ENCODE measurements at places on chromosomes 3 and 15. TPM values are rescaled to one million over a fixed set of nuclear protein-coding genes. Genes with fewer than 3 reads are reported as not detected.

Gene SCAMP5
- total RNA-seq, result 0.29 TPM

GRCh38 chr3:128625409-128625945, 25.1 kb downstream of the RPN1 start:
- no peaks in the 10 kb centered on the region for H3K4me1 ChIP-seq
- no peaks in the 10 kb centered on the region for H3K36me3 ChIP-seq
- no peak for DNase-seq
- H3K27me3 ChIP-seq, result no peaks in the 10 kb centered on the region
- H3K4me3 ChIP-seq, result no peak overlapping the region

DNA sequence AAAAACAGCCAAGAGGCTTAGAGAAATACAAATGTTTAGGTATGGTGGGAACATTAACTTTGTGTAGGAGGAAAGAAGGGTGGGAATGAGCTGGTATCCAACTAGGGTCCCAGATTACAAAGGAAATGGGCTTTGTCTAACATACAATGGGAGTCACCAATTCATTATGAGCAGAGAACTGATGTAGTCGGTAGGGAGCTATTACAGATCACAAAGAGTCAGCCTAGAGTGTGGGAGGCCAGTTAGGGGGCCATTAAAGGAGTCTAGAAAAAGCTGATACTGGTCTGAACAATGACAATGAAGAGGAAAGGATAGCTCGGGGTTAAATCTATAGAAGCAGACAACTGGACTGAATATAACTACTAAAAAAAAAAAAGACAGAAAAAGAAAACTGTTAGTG, 15.5 kb downstream of the ANO10 start:
- H3K4me3 ChIP-seq, result no peak overlapping the region
- H3K36me3 ChIP-seq, result no peaks in the 10 kb centered on the region
- no peak overlapping the region for H3K27ac ChIP-seq
- H3K4me1 ChIP-seq, result no peaks in the 10 kb centered on the region

Gene GOLGB1
- 52.8 TPM for total RNA-seq

Gene UBAP1L
- 16.0 TPM for total RNA-seq

GRCh38 chr3:181860235-181860634, 148.5 kb downstream of the SOX2 start:
- no peaks in the 10 kb centered on the region for H3K4me1 ChIP-seq
- no peak overlapping the region for H3K4me3 ChIP-seq
- no peaks in the 10 kb centered on the region for H3K36me3 ChIP-seq
- no peak overlapping the region for H3K27ac ChIP-seq
- no peaks in the 10 kb centered on the region for H3K27me3 ChIP-seq

DNA sequence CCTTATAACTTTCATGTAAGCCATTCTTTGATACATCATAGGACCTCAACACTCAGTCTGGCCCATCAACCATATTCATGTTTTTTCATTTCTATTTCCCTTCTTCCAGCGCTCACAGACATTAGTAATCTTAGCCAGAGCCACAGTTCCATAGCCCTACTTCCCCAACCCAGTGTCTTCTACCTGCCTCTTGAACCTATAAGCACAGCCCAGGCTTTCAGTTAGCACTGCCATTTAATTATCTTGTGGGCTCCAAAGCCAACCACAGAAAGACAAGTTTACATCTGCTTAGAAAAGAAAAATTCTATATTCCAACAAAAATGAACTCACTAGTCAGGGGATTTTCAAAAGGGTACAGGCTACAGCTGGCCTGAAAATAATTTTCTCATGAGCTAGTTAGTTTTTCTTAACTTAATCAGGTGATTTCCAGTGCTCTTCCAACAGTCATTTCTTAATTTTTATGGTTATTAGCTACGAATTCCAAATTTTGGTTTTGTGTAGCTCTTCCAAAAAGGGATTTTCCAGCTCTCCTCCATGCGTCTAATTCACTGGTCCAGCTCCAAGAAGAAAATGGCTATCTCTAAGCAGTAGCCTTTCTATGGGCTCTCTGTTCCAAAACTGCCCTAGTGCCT, 13.7 kb downstream of the CD200 start:
- no peaks in the 10 kb centered on the region for H3K27me3 ChIP-seq
- H3K4me1 ChIP-seq, result no peaks in the 10 kb centered on the region
- H3K27ac ChIP-seq, result peak overlapping the region; percentile 10
- DNase-seq, result no peak

DNA sequence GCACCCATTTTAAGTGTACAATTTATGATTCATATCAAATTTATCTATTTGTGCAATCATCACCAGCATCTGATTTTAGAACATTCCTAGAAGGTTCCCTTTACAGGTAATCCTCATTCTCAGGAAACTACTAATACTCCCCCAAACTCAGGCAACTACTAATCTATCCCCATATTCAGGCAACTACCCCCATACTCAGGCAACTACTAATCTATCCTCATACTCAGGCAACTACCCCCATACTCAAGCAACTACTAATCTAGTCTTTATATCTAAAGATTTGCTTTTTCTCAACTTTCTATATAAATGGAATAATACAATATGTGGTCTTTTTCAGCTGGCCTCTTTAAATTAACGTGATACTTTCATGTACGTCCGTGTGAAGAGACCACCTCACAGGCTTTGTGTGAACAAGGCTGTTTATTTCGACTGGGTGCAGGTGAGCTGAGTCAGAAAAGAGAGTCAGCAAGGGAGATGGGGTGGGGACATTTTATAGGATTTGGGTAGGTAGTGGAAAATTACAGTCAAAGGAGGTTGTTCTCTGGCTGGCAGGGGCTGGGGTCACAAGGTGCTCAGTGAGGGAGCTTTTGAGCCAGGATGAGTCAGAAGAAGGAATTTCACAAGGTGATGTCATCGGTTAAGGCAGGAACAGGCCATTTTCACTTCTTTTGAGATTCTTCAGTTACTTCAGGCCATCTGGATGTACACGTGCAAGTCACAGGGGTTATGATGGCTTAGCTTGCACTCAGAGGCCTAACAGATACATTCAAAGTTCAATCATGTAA, 1444.5 kb upstream of the CADM2 start:
- H3K4me1 ChIP-seq, result no peaks in the 10 kb centered on the region
- no peak overlapping the region for H3K4me3 ChIP-seq
- no peaks in the 10 kb centered on the region for H3K36me3 ChIP-seq
- H3K27ac ChIP-seq, result no peak overlapping the region
- no peaks in the 10 kb centered on the region for H3K27me3 ChIP-seq
- no peak for DNase-seq

GRCh38 chr3:190319660-190320059, 2.6 kb downstream of the CLDN1 start:
- peak overlapping the region; percentile 63 for H3K4me3 ChIP-seq
- H3K27me3 ChIP-seq, result no peaks in the 10 kb centered on the region
- H3K27ac ChIP-seq, result peak overlapping the region; percentile 76
- H3K4me1 ChIP-seq, result no peaks in the 10 kb centered on the region

DNA sequence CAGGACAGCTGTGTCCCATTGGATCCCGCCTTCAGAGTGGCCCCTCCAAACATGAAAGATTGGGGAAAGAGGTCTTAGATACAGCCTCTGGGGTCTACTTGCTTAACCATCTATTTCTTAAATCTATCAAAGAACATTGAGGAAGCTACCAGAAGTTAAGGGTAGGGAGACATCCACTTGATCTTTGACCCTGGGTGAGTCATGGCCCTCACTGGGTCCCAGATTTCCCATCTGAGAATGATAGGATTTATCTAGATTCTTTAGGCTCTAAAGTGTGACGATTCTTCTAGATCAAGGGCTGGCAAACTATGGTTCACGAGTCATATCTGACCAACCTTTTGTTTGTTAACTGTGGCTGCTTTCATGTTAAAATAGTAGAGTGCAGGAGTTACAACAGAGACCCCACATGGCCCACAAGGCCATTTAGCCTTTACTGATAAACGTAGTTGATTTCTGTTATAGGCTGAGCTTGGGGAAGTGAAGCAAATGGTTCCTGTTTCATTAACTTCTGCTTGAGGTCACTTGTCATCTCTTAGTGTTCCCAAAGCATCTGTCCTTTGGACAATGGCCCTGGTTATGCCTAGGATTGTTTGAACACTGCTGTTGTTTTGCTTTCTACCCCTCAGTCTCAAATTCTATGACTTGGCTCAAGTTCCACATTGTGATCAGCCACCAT, 8.0 kb downstream of the MUC13 start:
- H3K27ac ChIP-seq, result no peak overlapping the region
- no peaks in the 10 kb centered on the region for H3K36me3 ChIP-seq
- no peaks in the 10 kb centered on the region for H3K4me1 ChIP-seq
- no peak overlapping the region for H3K4me3 ChIP-seq

Gene UTS2B
- total RNA-seq, result not detected

- no peak overlapping the region for H3K27ac ChIP-seq
- H3K4me1 ChIP-seq, result no peaks in the 10 kb centered on the region
- no peaks in the 10 kb centered on the region for H3K36me3 ChIP-seq
- H3K4me3 ChIP-seq, result no peak overlapping the region
- DNase-seq, result no peak
Observed at GRCh38 chr3:138066383-138066782, 49.0 kb downstream of the DZIP1L start.

GRCh38 chr3:187900993-187901755, 155.9 kb upstream of the BCL6 start:
- no peak overlapping the region for H3K4me3 ChIP-seq
- DNase-seq, result no peak
- H3K4me1 ChIP-seq, result no peaks in the 10 kb centered on the region
- H3K27me3 ChIP-seq, result no peaks in the 10 kb centered on the region

- no peaks in the 10 kb centered on the region for H3K36me3 ChIP-seq
- peak overlapping the region; percentile 83 for H3K27ac ChIP-seq
- no peak overlapping the region for H3K4me3 ChIP-seq
Observed at GRCh38 chr3:128383316-128384235, 83.1 kb downstream of the DNAJB8 start.

- no peak overlapping the region for H3K27ac ChIP-seq
- no peaks in the 10 kb centered on the region for H3K4me1 ChIP-seq
- no peaks in the 10 kb centered on the region for H3K36me3 ChIP-seq
- DNase-seq, result no peak
- H3K27me3 ChIP-seq, result no peaks in the 10 kb centered on the region
Observed at GRCh38 chr3:145704020-145704419, 457.0 kb downstream of the PLOD2 start.

DNA sequence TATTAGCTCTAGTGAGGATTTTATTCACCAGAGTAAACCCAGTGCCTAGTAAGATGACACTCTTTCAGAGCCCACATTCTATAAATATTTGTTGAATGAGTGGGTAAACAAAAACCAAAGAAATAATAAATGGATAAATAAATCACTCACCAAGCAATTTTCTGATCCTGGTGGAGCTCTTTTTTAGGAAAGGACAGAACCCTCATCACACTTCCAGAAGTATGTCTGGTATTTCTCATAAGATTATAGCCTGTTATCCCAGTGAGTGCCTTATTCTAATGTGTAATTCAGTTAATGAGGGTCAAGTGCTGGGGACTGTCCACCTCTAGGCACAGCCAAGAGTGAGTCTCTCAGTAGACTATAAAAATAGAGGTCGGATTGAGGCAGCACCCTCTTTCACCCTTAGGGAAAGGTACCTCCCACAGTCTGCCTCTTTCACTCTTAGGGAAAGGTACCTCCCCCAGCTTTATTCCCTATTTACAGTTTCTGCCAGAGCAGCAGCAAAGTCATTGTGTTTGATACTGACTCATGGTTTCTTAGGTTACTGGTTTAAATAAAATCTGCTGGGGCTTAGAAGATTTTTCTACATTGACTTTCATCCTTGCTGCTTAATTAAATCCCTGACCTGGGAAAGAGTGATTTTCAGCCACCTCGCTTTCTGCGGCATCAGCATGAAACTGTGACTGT, 145.0 kb downstream of the STAC start:
- no peaks in the 10 kb centered on the region for H3K27me3 ChIP-seq
- no peaks in the 10 kb centered on the region for H3K4me1 ChIP-seq
- H3K27ac ChIP-seq, result no peak overlapping the region
- DNase-seq, result no peak
- H3K36me3 ChIP-seq, result no peaks in the 10 kb centered on the region

Gene SLITRK3
- 31.7 TPM for total RNA-seq

Gene SYNPR
- 1.7 TPM for total RNA-seq

Gene IGF2BP2
- 11.5 TPM for total RNA-seq

DNA sequence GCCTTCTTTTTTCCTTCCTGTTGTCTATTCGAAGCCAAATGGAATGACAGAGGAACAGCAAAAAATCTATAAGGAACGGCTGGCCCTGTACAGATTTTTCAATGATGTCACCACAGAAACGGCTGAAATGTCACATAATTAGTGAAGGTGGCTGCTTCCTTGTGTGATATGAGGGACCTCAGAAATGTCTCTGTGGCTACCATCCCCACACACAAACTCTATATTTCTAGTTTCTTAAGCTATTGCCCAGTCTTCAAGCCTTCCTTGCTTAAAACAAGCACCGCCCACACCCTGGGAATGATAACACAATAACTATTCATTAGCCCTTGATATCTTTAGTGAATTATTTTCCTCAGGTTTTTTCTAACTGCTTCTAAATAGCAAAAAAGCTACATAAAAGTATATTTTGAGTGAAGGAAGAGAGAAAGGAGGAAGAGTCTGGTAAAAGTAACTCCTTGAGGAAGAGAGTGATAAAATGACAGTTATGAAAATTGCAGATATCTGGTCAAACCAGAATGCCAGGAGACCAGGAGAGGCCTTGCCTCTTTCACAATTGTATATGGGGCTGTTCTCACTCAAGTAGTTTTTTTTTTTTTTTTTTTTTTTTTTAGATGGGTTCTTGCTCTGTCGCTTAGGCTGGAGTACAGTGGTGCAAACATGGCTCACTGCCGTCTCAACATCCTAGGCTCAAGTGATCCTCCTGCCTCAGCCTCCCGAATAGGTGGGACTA, 38.7 kb downstream of the FMN1 start:
- no peaks in the 10 kb centered on the region for H3K4me1 ChIP-seq
- H3K27me3 ChIP-seq, result no peaks in the 10 kb centered on the region
- no peak for DNase-seq
- H3K27ac ChIP-seq, result no peak overlapping the region
- no peaks in the 10 kb centered on the region for H3K36me3 ChIP-seq
- no peak overlapping the region for H3K4me3 ChIP-seq

GRCh38 chr15:55515491-55515890, 7.5 kb upstream of the DNAAF4 start:
- H3K27ac ChIP-seq, result no peak overlapping the region
- no peak overlapping the region for H3K4me3 ChIP-seq
- no peaks in the 10 kb centered on the region for H3K4me1 ChIP-seq
- no peaks in the 10 kb centered on the region for H3K36me3 ChIP-seq
- no peaks in the 10 kb centered on the region for H3K27me3 ChIP-seq

DNA sequence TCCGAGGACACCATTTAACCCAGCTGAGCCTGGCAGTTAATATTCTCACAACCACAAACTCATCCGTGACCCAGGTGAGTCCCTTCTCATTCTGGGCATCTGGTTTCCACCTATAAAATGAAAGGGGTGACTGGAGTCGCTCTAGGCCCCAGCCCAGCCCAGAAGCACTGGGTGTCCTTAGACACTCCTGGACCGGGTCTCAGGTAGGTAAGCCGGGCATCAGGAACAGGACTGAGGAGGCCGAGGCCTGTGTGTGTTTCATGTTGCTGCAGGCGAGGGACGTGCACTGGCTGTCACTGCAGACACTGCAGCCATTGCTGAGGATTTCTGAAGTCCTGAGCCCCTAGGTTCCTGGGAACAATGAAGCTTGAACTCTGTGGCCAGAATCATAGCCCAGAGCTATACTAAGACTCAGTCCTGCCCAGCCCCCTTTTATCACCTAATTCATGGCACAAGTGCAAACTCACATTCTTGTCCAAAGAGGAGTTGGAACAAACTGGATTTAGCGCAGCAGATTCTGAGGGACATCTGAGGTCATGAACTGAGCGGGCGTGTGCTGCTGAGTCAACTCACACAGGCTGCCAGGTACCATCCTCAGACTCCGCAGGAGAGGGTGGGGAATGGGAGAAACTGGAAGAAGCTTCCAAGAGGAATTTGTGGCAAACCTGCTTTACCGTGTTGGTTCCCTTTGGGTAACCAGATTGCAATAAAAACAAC, 184.9 kb downstream of the FAM43A start:
- H3K4me1 ChIP-seq, result peaks cover 4% of the 10 kb centered on the region
- H3K27ac ChIP-seq, result peak overlapping the region; percentile 63
- H3K36me3 ChIP-seq, result no peaks in the 10 kb centered on the region
- H3K4me3 ChIP-seq, result no peak overlapping the region
- DNase-seq, result no peak
- no peaks in the 10 kb centered on the region for H3K27me3 ChIP-seq

Gene PARP3
- total RNA-seq, result 9.9 TPM
